ENCODE measurements at places on chromosomes 12 and 14. TPM values are rescaled to one million over a fixed set of nuclear protein-coding genes. Genes with fewer than 3 reads are reported as not detected.

- H3K4me1 ChIP-seq: peaks cover 3% of the 10 kb centered on the region
- no peak for DNase-seq
- H3K36me3 ChIP-seq: no peaks in the 10 kb centered on the region
- no peak overlapping the region for H3K4me3 ChIP-seq
Measured at GRCh38 chr14:74685056-74685455, 27.8 kb downstream of the AREL1 start.

DNA sequence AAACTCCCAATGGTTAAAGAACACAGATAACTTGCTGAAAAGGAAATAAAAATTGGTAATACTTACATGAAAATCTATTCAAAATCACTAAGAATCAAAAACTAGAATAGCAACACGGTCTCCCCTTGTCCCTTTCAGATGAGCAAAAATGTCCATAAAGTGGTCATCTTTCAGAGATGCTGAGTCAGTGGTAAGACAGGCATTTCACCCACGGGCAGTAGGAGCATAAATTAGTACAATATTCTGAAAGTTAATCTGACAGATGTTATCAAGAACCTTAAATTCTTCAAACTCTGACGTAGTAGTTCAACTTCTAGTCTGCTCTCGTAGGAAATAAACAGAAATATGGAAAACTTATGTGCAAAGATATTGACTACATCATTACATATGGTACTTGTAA is 33.1 kb upstream of the GNPNAT1 start:
- peak overlapping the region; percentile 20 for H3K4me3 ChIP-seq
- H3K27ac ChIP-seq: no peak overlapping the region
- H3K36me3 ChIP-seq: no peaks in the 10 kb centered on the region
- peaks cover 17% of the 10 kb centered on the region for H3K4me1 ChIP-seq
- DNase-seq: no peak
- no peaks in the 10 kb centered on the region for H3K27me3 ChIP-seq

GRCh38 chr14:99768381-99768780 is 24.8 kb upstream of the EML1 start:
- DNase-seq: no peak
- no peaks in the 10 kb centered on the region for H3K27me3 ChIP-seq
- H3K27ac ChIP-seq: no peak overlapping the region
- no peaks in the 10 kb centered on the region for H3K4me1 ChIP-seq
- H3K4me3 ChIP-seq: no peak overlapping the region

Gene SOAT2
- 0.93 TPM for total RNA-seq

DNA sequence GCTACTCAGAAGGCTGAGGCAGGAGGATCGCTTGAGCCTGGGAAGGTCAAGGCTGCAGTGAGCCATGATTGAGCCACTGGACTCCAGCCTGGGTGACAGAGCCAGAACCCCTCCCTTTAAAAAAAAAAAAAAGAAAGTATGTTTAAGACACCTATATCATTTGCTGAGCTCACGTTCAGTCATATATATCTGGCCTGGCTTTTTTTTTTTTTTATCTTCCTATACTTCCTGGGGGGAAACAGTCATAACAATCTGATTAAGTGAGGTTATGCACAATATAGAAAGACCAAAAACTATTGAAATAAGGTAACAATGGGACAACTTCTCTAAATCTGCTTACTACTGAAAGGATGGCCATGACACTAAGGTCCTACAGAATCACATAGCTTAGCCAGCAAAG is 9.4 kb upstream of the ARID2 start:
- DNase-seq: no peak
- H3K36me3 ChIP-seq: no peaks in the 10 kb centered on the region
- H3K27me3 ChIP-seq: no peaks in the 10 kb centered on the region
- H3K4me3 ChIP-seq: no peak overlapping the region
- peaks cover 8% of the 10 kb centered on the region for H3K4me1 ChIP-seq
- H3K27ac ChIP-seq: no peak overlapping the region

DNA sequence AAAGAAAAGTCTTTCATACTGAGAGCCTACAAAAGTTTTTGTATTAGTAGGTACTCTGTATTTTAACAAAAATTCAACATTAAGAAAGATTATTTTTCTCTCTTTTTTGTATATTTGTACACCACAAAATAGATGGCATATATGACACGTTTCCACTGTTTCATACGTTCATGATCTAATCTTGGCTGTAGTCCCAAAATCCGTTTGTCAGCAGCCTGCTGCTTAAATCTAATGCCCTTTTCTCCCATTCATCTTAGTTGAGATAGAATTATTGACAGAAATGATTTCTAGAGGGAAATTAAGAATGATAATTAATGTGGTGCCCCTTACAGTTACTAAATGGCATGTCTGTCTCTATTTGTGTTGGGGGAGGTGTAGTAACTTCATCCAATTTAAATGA is 140.7 kb upstream of the NOVA1 start:
- no peaks in the 10 kb centered on the region for H3K4me1 ChIP-seq
- H3K27me3 ChIP-seq: no peaks in the 10 kb centered on the region
- H3K27ac ChIP-seq: no peak overlapping the region
- no peaks in the 10 kb centered on the region for H3K36me3 ChIP-seq
- H3K4me3 ChIP-seq: no peak overlapping the region
- no peak for DNase-seq
